WTC11 (cell line): ENCODE measurements at places on chromosomes 1 and 21. TPM values are rescaled to one million over a fixed set of nuclear protein-coding genes. Genes with fewer than 3 reads are reported as not detected.

S100A3 gene
- total RNA-seq: 0.33 TPM in 1 of 3 replicates, not detected in the others

VWA5B1 gene
- 1.1 to 1.5 TPM (median 1.4 TPM) in 3 replicates for total RNA-seq

PROX1 gene
- 3.0 to 3.8 TPM (median 3.3 TPM) in 3 replicates for total RNA-seq

DNA sequence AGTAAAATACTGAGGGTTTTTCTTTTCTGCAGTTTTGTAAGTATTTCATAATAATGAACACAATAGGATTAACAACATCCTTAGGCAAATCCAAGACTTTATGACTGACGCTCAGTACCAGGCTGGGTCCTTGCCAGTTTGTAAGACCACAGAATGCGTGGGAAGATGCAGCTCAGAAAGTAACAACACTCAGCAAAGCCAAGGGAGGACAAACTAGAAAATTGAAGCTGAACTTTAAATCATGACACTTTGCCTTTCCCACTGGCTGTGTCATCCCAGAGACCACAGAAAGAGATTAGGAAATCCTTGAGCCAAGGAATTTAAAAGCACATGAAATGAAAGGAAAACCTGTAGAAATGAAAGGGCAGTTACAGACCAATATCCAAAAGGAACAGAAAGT, 426.3 kb upstream of the CHRM3 start:
- DNase-seq: no peak

DNA sequence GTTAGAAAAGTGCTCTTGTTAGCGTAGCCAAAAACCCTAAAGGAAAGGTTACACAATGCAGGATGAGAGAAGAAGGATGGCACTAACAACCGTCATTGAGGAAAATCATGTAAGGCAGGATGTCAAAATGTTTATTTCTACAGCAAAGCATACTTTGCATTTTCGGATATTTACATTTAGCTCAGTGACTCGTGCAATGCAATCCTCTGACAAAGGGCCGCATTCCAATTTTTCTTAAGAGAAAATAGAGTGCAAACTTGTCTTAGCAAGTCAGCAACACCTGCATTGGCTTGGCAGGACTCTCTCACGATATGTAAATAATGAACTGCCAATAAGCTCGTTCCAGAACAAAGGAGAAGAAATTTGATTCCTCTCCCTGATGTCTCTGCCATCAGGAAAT, 33.3 kb downstream of the TIAM1 start:
- DNase-seq: no peak

DNA sequence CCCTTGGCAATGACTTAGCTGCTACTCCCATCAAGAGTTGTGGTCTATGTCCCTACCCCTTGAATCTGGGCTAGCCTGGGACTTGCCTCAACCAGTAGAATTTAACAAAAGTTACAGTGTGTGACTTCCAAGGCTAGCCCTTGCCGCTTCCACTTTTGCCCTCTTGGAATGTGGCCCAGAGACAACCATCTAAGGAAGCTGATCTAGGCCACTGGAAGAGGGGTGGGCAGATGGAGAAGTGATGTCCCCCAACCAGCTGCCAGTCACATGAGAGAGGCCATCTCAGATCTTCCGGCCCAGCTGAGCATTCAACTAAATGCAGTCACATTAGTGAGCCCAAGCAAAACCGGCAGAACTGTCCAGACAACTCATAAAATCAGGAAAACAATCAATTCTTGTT, 115.1 kb downstream of the TOMM20 start:
- DNase-seq: no peak

- DNase-seq: no peak
These were observed 32.2 kb downstream of the HSPG2 start for GRCh38 chr1:21904704-21905520.

DNA sequence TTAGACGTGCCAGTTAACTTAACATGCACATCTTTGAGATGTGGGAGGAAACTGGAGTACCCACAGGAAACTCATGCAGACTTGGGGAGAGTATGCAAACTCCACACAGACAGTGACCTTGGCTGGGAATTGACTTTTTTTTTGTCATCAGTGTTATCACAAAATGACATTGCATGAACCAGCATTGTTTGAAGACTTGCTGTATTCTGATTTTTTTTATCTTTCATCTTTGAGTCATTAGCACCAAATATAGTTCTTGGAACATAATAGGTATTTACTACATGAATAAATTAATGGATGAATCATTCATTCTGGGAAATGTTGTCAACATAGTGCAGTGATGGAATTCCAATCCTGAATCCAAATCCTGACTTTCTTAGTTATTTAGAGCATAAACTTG, 77.0 kb downstream of the ATF6 start:
- DNase-seq: no peak

GRCh38 chr1:185058110-185058509, 12.8 kb downstream of the RNF2 start:
- no peak for DNase-seq

- DNase-seq: no peak
These were observed 5.5 kb downstream of the IFNLR1 start for GRCh38 chr1:24181619-24182018.

- no peak for DNase-seq
These were observed 7.0 kb downstream of the AKT3 start for GRCh38 chr1:243842978-243843511.

DNA sequence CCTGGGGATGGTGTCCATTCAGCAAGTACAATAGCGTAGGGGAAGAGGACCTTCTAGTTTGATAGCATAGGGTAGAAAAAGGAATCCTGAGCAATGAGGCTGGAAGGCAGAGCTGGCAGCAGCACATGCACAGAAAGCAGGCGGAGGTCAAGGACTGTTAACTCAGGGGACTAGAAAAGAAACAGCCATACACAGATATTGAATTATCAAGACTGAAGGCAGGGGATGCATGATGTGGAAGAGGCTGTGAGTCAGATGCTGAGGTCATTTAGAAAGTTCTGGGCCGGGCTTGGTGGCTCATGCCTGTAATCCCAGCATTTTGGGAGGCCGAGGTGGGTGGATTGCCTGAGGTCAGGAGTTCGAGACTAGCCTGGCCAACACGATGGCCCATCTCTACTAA, 65.6 kb downstream of the OPTC start:
- no peak for DNase-seq

DNA sequence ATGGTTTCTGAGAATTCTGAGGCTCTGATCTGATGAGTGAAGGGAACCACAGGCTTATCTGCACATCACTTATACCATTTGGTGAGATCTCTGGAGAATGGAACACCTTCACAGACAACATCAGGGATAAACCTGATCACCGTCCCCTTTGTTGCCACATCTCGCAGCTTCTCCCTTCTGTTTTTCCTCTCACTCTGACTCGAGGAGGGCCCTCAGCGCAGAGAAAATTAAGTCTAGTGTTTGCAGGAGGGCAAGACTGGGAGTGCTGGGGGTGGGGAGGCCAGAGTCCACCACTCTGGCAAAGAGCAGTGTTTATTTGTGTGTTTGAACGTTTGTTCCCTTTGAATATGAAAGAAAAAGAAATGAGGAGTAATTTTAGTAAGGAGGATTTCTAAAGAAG, 29.0 kb upstream of the BATF3 start:
- no peak for DNase-seq

DNA sequence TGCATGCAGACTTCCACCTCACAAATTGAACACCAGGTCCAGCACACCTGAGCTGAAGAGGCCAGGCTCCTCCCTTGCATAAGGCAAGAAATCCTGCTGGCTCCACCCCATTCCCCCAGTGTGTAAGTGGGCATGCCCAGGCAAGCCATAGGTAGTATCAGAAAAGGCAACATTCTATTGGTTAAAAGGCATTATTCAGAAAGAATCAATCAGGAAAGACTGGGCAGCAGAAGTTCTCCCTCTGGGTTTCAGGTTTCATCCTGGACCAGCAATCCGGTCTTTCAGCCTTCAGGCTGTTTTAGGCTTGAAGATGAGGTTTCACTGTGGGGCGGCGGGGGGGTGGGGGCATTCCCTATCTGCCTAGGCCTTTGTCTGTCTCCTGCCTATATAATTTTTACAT, 42.0 kb upstream of the LHX8 start:
- DNase-seq: peak; percentile 63

DNA sequence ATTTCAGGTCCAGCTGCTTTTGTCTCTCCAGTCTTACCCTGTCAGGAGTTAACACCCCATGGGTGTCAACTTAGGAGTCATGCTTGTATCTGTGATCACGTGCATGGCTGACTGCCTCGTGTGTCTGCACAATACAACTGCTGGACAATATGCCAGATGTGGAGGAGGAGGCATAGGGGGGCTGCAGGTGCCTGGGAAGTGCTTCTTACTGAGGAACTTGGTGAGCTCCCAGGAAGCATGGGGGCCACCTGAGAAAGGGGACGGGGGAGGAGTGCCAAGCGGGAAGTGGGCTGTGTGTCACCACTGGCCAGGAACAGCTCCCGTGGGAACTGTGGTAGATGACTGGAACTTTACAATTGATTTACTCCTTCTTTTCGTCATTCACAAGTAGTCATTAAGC, 9.5 kb downstream of the RHEX start:
- no peak for DNase-seq
